ENCODE measurements at places on chromosomes 5 and 9.

DNA sequence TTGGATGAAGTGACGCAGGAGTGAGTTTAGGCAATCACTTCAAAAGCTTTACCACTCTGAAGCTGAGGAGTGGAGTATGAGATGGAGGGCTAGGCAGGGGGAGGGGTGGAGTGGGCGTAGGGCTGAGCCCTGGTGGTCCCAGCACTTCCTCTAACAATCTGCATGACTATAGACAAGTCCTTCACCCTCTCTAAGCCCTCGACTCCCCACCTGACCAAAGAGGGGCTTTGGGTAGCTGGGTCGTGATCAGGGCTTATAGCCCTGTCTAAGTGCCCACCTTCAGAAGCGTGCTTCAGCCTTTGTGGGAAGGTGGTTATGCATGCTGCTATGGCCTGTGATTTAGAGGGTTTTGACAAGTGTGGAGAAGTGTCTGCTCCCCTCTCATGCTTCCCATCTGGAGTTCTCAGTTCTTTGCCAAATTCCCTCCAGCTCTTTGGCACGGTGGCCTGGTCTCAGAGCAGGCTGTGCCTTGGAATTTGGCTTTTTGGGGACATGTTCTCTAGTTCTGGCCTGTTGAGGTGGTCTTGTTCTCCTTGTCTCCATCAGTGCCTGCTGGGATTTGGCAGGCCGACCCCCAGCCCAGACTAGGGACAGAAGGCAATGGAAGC is 53.0 kb downstream of the ACTBL2 start:
- DNase-seq: no peak

DNA sequence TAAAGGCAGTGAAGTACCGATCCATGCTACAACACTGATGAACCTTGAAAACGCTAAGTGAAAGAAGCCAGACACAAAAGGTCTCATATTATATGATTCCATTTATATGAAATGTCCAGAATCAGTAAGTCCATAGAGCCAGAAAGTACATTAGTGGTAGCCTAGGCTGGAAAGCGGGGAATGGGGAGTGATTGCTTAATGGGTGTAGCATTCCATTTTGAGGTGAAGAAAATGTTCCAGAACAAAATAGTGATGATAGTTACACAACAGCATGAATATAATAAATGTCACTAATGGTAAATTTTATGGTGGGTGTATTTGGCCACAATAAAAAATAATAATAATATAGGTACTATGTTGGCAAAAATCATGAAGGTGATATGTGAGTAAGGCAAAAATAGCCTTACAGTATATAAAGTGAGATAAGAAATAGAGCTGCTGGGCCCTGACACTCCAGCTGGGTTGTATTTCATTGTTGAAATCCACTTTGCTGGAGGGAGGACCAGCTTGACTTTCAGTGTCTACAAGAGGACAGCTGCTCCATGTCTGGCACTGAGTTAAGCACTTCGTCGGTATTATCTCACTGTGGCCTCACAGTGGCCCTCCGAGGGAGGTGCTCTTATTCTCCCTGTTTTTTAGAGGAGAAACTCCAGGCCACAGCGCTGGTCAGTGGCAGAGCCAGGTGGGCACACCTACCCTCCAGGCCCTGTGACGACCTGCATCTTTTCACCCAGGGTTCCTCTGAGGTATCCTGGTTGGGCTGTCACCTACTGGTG is 22.4 kb upstream of the ANGPTL2 start:
- no peak for DNase-seq

DNA sequence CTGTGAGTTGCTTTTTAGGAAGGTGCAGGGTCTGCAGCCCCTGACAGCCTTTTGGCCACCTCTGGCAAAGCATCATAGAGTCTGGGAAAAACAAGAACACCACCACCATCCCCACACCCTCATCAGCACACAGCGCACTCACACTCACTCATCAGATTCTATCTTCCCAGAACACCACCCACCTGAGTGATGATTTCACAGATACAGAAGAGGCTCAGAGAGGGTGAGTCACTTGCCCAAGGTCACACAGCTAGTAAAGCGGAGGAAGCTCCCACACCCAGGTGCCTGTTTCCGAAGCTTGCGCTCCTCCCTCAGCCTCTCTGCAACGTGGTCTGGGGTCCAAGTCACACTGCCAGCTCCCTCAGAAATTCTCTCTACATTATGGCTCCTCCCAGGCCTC is 41.8 kb upstream of the HRH2 start:
- DNase-seq: no peak

- DNase-seq: no peak
Measured at GRCh38 chr5:59615272-59615671, 278.3 kb downstream of the PDE4D start.

DNA sequence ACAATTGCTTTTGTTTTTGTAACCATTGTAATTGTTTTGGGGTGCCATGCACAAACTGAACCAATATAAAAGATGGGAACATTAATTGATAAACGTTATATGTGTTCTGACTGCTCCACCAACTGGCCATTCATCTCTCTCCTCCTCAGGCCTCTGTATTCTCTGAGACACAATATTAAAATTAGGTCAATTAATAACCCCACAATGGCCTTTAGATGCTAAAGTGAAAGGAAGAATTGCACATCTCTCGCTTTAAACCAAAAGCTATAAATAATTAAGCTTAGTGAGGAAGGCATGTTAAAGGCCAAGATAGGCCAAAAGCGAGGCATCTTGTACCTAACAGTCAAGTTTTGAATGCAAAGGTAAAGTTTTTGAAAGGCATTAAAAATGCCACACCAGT is 448.4 kb upstream of the ITGA1 start:
- no peak for DNase-seq

GRCh38 chr9:63817622-63818518 is 1467.1 kb downstream of the FOXD4L5 start:
- DNase-seq: no peak

GRCh38 chr9:127087836-127088235 is 34.6 kb downstream of the ANGPTL2 start:
- no peak for DNase-seq

DNA sequence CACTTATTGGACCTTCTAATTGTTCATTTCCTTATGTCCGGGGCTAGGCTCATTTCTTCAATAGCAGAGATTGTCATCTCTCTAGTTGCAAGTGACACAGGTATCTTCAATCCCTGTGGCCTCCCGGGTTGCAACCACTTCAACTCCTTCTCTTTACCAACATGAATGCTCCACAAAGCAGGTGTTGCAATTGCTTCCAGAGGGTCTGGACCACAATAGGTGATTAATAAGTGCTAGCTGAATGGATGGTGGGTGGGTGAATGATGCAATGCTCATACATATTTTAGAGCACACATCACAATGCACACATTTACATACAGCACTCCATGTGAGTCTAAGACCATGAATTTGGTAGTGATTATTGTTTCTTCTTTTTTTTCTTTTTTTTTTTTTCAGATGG is 2.6 kb downstream of the CEMIP2 start:
- no peak for DNase-seq

GRCh38 chr5:61059499-61059898 is 102.8 kb downstream of the SMIM15 start:
- DNase-seq: no peak

- DNase-seq: no peak
Measured at GRCh38 chr9:115285836-115286235, 167.9 kb upstream of the TNC start.

- no peak for DNase-seq
Measured at GRCh38 chr5:170466988-170467707, 36.7 kb upstream of the KCNIP1 start.

GRCh38 chr5:94832685-94833084 is 214.2 kb downstream of the SLF1 start:
- no peak for DNase-seq
